Colonic mucosa (tissue), 4 donors: ENCODE measurements at places on chromosomes 7 and 10.

GRCh38 chr10:47348661-47349470, 703 bp downstream of the RBP3 start:
- no peak for DNase-seq

DNA sequence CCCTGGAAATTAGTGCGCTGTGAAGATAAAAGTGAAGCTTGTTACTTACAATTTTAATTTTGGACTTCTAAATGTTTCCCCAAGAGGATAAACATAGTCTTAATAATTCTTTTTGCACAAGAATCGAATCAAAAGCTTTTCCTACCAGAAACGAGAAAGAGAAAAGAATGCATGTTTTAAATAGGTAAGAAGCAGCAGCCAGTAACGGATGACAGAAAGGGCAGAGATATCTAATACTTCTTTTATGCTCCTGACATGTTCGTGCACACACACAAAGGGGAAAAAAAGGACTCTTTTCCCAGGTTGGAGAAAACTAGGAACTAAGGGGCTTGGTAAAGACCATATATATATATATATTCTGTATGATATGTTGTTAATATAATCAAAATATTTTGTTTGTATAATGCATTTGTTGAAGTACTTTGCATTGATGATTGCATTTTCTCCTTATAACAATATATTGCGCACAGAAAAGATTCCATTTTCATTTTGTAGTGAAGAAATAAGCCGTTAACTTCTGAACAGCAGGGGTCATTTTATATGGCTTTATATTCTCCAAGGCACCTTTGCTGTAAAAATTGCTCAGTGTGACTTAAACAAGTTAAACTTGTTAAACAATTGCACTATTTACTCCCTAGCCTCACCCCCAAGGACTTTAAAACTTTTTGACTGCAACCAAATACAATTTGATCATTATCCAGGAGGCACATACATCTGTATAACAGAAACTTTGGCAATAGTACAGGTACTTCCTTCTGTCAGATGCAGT, 2.2 kb downstream of the PRKAR2B start:
- DNase-seq: no peak

DNA sequence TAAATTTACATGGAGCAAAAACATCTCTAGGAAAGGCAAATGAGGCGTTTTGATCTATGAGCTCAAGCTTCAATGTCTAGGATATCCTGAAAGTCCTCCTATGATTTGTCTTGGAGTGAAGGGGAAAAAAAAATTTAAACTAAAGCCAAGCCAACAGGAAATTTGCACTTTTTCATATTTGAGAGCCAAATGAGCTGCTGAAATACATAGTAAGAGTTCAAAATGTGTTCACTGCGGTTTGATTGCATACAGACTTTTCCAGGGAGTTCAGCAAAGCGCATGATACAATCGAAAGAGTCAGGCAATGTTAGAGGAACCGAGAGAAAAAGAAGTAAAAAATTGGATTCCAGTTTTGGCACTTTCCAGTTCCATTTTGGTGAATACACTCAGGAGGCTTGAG, 633.4 kb upstream of the MGMT start:
- DNase-seq: no peak

DNA sequence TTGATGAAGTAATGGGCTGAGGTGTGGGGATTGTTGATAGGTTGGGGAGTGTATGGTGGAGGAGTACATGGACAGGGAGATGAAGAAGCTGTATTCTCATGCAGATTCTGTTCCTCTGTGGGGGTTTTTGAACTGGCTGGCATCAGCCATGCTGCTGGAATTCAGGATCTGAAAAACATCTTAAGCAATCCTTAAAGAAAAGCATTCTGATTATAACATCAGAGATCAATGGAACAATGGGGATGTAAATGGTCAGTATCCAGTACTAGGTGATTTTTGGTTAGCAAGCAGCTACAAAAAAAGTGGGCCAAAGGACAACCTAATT, 247.5 kb upstream of the GALNT17 start:
- DNase-seq: no peak

- no peak for DNase-seq
Measured at GRCh38 chr10:129598413-129598812, 131.4 kb downstream of the MGMT start.

DNA sequence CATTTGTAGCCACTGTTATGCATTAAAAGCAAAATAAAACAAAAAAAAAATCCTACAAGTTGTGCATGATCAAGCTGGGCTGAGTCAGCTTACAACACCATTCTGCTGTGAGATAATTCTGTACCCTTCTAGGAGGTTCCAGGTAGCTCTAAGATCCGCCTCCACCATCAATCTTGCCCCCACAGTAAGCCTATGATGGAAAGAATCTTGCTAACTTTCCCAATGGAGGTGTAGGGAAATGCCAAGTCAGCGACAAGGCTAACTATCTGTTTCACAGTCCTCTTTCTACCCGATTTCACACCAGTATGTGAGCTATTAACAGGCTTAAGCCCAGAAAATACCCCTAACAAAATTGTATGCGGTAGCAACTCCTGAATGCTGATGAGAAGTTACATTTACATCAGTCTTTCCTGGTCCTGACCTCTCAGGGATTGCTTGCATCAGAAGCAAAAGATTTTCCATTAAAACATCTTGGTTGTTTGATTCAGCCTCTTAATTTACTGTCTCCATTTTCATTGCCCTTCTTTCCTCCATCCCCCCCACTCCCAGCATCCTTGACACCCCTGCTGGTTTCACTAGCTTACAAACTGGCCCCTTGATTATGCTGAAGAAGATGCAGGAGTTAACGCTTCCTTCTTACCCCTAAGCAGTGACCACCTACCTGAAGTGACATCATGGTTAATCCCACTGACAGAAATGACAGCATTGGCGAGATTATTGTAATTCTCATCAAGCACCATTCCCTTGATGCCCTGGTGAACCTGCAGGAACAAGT, 27.8 kb downstream of the CPN1 start:
- no peak for DNase-seq

- no peak for DNase-seq
Measured at GRCh38 chr10:121796342-121796741, 131.5 kb downstream of the ATE1 start.

GRCh38 chr7:42315103-42315502, 78.1 kb upstream of the GLI3 start:
- no peak for DNase-seq

- DNase-seq: no peak
Measured at GRCh38 chr7:151821806-151822540, 54.9 kb downstream of the PRKAG2 start.
